Panc1 (cell line): ENCODE measurements at places on chromosomes 6 and 20.
A peak's percentile ranks its signal among the peaks of the same experiment; 100 is the strongest.

DNA sequence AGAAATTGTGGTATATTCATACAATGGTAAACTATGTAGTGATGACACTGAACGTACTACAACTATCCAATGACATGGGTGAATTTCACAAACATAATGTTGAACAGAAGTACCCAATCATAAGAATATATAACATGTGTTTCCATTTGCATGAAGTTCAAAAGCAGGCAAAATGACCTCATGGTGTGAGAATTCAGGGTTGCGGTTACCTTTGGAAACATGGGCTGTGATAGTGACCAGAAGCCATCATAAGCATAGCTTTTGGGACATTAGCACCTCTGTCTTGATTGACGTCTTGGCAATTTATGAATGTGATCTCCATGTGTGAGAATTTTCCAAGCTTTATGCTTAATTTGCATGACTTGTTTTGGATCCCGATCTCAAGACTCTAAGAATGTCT, 500.1 kb upstream of the JAG1 start:
- no peaks in the 10 kb centered on the region for H3K27me3 ChIP-seq
- no peak for DNase-seq
- no peaks in the 10 kb centered on the region for H3K4me1 ChIP-seq
- no peak overlapping the region for H3K27ac ChIP-seq
- no peak overlapping the region for H3K4me3 ChIP-seq

GRCh38 chr6:7161253-7161623, 53.5 kb downstream of the RREB1 start:
- no peak for DNase-seq
- H3K4me1 ChIP-seq, result peaks cover 21% of the 10 kb centered on the region
- no peaks in the 10 kb centered on the region for H3K27me3 ChIP-seq
- no peak overlapping the region for H3K4me3 ChIP-seq
- no peak overlapping the region for H3K27ac ChIP-seq

- peak overlapping the region; percentile 93 for H3K27ac ChIP-seq
- peak overlapping the region; percentile 68 for H3K4me3 ChIP-seq
- H3K36me3 ChIP-seq, result peaks cover 16% of the 10 kb centered on the region
- peaks cover 44% of the 10 kb centered on the region for H3K4me1 ChIP-seq
These were observed 479 bp downstream of the SLC39A7 start for GRCh38 chr6:33201147-33201545.

- no peaks in the 10 kb centered on the region for H3K4me1 ChIP-seq
- DNase-seq, result no peak
- H3K4me3 ChIP-seq, result no peak overlapping the region
- no peak overlapping the region for H3K27ac ChIP-seq
- no peaks in the 10 kb centered on the region for H3K36me3 ChIP-seq
- no peaks in the 10 kb centered on the region; the same call in 1 of the 2 replicates for H3K27me3 ChIP-seq
These were observed 306.9 kb downstream of the LRFN2 start for GRCh38 chr6:40280231-40280630.

DNA sequence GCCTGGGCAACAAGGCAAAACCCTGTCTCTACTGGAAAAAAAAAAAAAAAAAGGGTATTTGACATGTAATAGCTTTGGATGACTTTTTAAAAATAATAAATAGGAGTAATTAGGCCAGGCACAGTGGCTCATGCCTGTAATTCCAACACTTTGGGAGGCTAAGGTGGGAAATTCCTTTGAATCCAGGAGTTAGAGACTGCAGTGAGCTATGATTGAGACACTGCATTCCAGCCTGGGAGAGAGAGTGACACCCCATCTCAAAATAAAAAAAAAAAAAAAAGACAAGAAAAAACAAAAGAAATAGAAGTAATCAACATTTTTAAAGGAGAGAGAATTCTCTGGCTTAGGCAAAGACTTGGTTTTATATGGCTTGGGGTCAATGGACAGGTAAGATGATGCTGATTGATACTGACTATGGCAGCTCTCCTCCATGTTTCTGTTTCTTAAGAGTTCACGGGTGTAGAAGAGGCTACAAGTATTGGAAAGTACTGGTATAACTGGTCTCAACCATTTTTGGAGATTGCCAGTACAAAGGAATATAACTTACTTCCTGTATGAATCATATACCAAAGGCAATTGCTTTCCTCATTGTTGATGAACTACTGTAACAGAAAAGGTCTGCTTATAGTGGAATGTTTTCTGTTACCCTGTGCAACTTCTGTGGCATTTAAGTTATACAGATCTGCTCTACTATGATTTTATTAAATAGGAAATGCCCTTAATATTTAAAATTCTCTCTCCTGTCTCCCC, 10.1 kb downstream of the MAP3K5 start:
- DNase-seq, result no peak
- H3K4me3 ChIP-seq, result no peak overlapping the region
- H3K4me1 ChIP-seq, result peaks cover 20% of the 10 kb centered on the region

DNA sequence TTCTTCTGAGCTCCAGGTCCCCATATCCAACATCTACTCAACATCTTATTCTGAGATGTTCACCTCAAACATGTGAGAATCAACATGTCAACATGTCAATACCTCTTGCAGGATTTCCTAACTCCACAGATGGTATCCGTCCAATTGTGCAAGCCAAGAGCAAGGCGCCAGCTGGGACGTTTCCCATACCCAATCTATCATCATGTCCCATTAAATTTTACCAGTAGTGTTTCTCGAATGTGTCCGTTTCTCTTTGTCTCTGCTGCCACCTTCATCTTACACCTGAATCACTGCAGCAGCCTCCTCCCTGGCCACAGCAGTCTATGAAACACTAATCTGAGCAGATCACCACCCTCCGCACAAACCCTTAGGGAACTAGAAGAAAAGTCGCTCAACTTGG, 78.0 kb upstream of the RPS6KA2 start:
- no peaks in the 10 kb centered on the region for H3K36me3 ChIP-seq
- H3K4me3 ChIP-seq, result no peak overlapping the region
- H3K27ac ChIP-seq, result no peak overlapping the region

DNA sequence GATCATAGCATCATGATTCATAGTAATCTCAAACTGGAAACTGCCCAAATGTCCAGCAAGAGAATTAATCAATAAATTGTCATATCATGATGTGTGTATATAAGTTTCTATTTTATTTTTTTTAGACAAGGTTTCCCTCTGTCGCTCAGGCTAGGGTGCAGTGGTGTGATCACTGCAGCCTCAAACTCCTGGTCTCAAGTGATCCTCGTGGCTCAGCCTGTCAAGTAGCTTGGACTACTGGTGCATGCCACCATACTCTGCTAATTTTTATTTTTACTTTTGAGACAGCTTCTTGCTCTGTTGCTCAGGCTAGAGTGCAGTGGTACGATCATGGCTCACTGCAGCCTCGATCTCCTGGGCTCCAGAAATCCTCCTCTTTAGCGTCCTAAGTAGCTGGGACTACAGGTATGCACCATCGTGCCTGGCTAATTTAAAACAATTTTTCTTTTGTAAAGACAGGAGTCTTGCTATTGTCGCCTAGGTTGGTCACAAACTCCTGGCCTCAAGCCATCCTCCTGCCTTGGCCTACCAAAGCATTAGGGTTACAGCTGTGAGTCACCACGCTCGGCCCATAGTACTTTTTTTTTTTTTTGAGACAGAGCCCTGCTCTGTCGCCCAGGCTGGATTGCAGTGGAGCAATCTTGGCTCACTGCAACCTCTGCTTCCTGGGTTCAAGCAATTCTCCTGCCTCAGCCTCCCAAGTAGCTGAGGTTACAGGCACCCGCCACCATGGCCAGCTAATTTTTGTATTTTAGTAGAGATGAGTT, 8.7 kb upstream of the ATRN start:
- no peak for DNase-seq
- no peaks in the 10 kb centered on the region for H3K4me1 ChIP-seq
- no peak overlapping the region for H3K27ac ChIP-seq
- H3K36me3 ChIP-seq, result no peaks in the 10 kb centered on the region
- no peak overlapping the region for H3K4me3 ChIP-seq
- no peaks in the 10 kb centered on the region; the same call in 1 of the 2 replicates for H3K27me3 ChIP-seq

DNA sequence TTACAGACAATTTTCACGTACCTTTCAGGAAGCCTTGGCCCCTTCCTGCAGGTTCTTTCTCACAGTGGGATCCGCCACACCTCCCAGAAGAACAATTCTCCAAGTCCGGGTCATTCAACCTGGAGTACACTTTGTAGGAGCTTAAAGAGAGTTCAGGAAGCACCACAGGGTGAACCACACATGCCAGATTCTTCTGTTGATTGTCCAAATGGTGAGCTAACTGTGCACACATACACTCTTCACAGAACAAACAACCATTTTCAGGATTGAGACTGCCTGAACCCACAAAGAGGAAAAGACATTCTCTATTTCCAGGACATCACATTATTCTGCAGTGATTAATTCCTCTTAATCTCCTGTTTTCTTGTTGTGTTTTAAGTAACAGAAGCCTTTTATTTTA, 51.0 kb downstream of the SCGN start:
- DNase-seq, result no peak
- no peaks in the 10 kb centered on the region for H3K4me1 ChIP-seq
- H3K36me3 ChIP-seq, result no peaks in the 10 kb centered on the region
- H3K4me3 ChIP-seq, result no peak overlapping the region
- no peak overlapping the region for H3K27ac ChIP-seq

GRCh38 chr6:39102071-39102820, 12.7 kb downstream of the SAYSD1 start:
- H3K27ac ChIP-seq, result no peak overlapping the region
- no peaks in the 10 kb centered on the region for H3K36me3 ChIP-seq
- H3K27me3 ChIP-seq, result no peaks in the 10 kb centered on the region; the same call in 1 of the 2 replicates

DNA sequence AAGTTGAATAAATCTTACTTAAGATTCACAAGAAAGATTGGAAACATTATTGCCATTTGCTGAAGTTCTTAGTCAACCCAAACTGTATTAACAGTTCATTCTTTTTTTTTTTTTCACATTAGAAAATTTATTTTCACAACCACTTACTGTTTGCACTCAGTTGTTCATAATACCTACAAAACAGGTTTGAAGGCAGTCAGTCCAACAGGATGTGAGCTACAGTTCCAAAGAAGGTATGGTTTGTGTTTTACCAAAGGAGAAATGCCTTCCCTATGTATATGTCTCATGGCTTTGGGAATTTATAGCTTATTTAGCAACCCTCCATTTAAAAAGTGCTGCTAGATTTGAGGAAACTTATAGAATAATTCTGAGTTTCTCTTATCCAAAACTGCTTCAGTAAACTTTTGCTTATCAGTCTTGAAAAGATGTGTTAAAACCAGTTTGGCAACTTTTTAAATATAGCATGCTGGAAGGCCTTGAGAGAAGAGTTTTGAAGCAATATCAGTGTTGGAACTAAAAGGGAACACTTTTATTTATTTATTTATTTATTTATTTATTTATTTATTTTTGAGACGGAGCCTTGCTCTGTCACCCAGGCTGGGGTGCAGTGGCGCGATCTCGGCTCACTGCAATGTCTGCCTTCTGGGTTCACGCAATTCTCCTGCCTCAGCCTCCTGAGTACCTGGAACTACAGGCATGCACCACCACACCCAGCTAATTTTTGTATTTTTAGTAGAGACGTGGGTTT, 46.8 kb upstream of the RREB1 start:
- H3K27ac ChIP-seq, result no peak overlapping the region
- H3K4me1 ChIP-seq, result no peaks in the 10 kb centered on the region
- no peak overlapping the region for H3K4me3 ChIP-seq
- H3K36me3 ChIP-seq, result no peaks in the 10 kb centered on the region

DNA sequence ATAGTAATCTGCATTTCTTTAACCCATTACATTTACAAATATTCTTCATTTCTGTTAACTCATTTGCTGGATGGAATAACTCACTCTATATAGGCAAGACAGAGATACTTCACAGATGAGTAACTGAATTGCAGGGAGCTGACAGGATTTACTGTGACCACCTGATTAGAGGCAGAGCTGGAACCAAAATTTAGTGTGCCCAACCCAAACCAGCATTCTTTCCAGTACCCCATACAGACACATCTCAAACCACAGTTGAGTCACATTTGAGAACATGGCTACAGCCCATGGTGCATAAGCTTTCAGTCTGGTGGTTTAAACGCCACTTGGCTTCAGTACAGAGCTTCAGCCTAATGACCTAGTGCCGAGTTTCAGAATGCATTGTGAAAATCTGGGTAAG, 138.4 kb upstream of the TENT5A start:
- H3K4me1 ChIP-seq, result no peaks in the 10 kb centered on the region
- DNase-seq, result no peak

- DNase-seq, result no peak
- H3K27ac ChIP-seq, result no peak overlapping the region
- H3K4me1 ChIP-seq, result no peaks in the 10 kb centered on the region
- no peak overlapping the region for H3K4me3 ChIP-seq
These were observed 108.7 kb downstream of the SLC24A3 start for GRCh38 chr20:19321176-19321575.

DNA sequence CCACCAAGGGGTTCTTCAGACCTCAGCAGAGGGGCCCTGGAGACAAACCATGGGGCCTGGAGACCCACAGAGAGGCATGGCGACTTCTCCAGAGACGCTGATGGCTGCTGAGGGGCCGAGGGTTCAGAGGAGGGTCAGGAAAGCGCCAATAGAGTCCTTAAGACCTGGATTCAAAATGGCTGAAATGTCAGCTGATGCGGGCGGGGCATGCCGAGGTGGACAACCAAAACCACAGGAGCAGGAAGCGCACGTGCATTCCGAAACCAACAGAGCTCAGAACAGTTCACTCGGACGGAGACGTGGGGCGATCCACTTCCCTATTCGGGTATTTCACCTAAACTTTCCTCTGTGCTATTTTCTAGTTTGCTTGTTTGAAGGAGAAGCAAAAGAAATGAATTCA, 99.9 kb upstream of the RIN2 start:
- H3K27ac ChIP-seq, result no peak overlapping the region
- H3K36me3 ChIP-seq, result no peaks in the 10 kb centered on the region
- no peak for DNase-seq
- peaks cover 19% of the 10 kb centered on the region for H3K27me3 ChIP-seq
